ENCODE measurements at places on chromosomes 5 and 9.

DNA sequence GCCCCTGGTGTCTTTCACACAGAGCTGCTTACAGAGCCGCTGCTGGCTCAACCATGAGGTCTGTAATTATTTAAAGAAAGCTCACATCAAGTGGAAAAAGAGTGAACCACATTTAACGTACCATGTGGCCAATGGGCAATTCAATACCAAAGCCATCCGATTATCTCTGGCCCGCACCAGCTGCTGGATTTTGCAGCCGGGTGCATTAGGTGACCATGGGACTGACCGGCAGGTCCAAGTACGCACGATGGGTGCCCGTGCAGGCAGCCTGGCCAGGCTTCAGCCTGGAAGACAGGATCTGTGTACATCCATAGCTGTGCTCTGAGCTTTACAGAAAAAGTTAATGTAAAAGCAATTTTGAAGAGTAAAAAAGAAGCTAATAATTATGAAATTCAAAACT is 20.5 kb downstream of the PPARGC1B start:
- DNase-seq, result no peak

- no peak for DNase-seq
These were observed at the start of gene POU5F2 for GRCh38 chr5:93741136-93741811. POU5F2 (minus strand) TSS chr5:93741600; CDS start chr5:93741563, 37 bp downstream.

GRCh38 chr9:96168882-96169281 is 133.1 kb downstream of the HSD17B3 start:
- no peak for DNase-seq

DNA sequence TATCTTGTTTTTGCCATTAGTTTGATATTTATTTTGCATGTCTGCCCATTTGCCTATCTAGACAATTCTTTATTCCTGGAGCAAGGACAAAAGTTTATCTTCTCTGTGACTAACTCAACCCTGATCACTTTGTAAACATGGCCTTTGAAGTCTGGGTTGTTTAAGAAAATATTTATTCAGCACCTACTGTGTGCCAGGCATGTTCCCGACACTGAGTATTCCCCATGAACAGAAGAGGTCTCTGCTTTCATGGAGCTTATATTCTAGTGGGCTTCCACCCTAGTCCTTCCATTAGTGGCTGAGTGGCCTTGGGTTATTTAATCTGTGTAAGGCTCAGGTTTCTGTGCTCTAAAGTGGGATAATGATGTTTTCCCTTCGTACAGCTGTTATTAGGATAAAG is 49.7 kb downstream of the SEMA6A start:
- DNase-seq, result no peak

DNA sequence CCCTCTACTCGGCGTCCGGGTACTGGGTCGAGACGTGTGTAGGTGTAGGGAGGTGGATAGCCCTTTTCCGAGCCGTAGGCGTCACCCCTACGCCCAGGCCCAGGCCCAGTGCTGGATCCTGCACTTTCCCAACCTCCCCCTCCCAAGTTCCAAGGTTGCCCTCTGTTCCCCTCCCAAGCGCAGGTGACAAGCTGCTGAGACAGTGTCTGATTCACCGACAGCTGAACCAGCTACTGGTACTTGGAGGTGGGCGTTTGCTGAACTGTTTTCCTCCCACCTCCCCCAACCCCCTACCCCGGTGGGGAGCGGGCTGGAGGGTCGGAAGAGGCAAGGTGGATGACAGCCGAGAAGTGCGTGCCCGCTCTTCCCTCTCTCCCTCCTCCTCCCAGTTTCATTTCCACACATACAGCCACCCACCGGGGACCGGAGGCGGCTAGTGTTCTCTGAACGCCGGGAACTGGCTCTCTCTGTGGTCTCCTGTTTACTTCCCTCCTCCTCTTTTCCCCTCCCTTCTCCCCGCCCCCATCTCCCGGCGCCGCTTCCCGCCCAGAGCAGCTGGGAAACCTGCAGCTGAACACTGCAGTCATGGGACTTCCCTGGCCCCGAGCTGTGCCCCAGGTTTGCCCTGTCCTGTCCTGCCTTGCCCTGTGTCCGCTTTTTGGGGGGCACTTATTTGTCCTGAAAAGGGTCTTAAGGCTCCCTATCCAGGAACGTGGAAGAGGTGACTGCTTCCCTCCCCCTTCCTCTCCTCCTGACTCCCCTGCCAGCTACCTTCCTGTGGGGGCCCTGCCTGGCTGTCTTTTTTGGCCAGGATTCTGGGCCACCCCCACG is 6.2 kb upstream of the KLF9 start:
- DNase-seq, result peak; percentile 71

DNA sequence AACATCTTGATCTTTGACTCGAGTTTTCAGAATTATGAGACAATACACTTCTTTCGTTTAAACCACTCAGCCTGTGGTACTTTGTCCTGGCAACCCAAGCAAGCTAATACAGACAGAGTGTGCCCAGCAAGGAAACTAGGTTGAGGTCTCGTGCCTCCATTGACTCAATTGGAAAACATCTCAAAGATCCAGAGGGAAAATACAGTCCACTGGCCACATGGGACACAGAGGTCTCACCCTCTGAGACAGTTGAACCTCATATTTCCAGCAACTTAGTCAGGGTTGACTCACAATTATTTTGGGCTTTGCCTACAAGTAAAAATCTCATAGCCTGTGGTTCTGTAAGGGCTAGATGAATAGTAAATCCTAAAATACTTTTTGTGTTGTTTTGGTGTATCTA is 631.5 kb downstream of the MTRR start:
- DNase-seq, result no peak

DNA sequence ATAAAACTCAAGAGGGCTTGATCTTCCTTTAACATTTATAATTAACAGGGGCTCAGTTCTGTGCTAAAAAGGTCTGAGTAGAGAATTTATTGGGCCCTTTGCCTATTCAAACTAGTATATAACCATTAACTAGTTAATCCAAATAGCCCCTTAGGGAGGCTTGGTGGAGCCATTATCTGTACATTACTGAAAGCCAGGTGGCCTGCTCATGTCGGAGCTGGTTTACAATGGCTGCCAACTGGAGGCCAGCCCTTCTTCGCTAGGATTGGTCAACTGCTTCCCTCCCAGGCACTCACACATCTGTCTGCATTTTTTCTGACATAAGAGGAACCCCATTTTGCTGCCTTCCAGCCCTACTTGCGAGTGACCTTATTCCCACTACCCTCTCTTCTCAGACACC is 30.4 kb upstream of the NDFIP1 start:
- no peak for DNase-seq

GRCh38 chr5:36743891-36744772 is 132.4 kb upstream of the NIPBL start:
- no peak for DNase-seq

- no peak for DNase-seq
These were observed 3.4 kb downstream of the VCAN start for GRCh38 chr5:83474991-83475390.

DNA sequence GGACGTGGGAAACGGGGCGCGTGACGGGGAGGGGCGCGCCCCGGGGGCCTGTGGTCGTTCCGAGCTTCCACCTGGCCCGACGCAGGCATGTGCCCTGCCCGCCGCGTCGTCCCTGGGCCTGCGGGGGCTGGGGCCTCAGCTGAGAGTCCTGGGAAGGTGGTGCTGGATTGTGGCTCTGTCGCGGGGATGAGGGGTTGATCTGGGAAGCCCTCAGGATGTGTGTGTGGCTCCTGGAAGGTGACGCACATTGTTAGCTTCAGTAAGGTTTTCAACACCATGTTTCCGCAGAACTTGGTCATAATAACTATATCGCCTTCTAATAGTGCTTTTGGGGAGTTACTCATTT is 589.1 kb downstream of the MTRR start:
- no peak for DNase-seq

DNA sequence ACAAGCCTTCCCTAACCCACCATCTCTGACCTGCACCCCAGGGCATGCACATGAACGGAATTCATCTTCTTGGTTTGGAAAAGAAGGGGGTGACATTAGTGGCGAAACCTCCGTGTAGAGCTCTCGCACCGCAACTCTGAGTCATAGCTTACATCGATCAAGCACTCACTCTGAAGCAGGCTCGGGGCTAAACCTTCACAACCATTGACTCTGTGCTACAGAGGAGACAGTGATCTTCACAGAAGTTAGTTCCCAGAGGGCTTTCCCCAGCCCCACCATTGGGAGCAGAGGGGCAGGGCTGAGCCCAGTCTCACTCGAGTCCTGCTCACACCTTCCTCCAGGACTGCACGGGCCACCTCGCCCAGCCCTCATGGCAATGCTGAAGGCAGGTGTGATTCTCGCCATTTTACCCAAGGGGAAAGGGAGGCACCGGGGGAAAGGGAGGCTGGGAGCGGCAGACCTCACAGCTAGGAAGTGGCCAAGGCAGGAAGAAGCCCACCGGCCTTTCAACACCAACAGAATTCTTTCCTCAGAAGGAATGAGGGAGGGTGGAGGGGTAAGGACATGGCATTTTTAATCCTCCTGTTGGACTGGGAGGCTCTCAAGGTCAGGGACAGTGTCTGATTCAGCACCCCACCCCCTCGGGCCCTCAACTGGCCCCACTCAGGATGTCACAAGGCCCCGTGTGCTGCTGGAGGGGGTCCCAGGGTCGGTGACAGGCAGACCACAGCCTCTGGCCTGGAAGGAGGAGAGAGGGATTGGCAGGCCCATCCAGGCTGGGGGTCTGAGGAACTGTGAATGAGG is 25.9 kb upstream of the IL17B start:
- no peak for DNase-seq

- DNase-seq, result no peak
These were observed 71.8 kb downstream of the SMARCA2 start for GRCh38 chr9:2086971-2087370.

- DNase-seq, result no peak
These were observed 372.4 kb downstream of the SEMA5A start for GRCh38 chr5:9173281-9174048.

DNA sequence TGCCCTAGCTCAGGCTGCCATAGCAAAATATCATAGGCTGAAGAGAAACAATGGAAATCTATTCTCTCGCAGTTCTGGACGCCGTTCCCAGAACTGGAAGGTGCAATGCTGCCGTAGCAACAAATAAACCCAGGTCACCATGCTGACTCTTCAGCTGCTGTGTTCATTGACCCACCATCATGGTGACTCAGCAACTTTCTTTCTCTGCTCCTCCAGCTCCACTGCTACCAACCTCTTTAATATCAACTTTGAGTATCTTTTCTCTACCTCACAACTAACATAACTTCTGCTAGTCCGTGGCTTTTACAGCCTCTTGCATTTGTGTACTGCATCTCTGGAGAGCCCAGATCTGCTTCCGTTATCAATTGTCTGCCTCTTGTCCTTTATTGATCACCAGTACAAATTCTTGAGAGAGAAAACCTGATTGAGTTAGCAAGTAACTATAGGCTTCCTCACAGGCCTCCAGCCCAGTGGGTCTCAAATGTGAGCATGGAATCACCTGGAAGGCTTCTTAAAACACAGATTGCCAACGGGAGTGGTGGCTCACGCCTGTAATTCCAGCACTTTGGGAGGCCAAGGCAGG is 47.3 kb upstream of the SLC30A5 start:
- DNase-seq, result no peak

DNA sequence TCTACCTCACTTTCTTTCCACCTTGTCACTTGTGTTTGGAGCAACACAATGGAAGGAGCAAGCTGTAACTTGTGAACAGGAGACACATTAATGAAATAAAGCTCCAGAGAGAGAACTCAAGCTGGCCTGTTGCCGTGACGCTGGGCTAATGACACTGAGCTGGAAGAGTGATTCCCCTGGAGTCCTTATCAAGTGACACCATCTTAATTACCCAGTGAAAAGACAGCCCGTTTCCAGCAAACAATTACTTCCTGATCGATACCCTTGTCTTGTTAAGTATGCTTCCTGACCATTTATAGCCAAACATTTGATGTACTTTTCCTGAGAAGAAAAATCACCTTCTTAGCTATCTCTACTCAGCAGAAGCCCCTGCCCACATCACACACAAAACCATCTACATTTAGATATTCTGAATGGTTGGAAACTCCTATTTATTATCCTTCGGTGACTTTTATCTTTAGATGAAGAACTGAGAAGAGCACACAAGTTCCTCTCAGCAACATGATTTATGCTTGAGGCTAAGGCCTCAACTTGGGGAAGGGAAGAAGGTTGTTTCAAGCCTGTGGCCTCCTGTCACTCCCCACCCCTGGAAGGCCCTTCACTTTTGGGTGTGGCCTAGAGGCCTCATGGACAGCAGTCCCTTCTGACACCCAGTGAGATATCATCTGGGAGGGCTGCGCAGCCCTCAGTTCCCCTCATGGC is 34.1 kb downstream of the CRHBP start:
- no peak for DNase-seq

- DNase-seq, result no peak
These were observed 5.3 kb downstream of the FBN2 start for GRCh38 chr5:128532776-128533175.

DNA sequence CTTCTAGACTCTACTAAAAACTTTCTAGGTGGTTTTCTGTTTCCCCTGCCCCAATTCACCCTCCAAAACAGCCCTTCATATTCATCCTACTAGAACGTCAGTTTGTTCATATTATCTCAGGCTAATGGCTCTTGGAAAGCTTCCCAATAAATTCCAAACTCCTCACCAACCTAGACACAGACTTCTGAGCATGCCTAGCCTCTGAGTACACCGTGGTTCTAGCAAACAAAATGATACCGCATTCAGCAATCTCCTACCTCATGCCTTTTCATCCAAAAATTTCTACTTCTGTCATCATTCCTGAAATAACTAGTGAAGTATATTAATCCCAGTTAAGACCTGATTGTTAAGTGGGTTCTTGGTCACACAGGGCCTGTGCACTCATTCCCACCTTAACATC is 46.5 kb upstream of the NR5A1 start:
- DNase-seq, result no peak

- DNase-seq, result no peak
These were observed 2.6 kb downstream of the IRX1 start for GRCh38 chr5:3598207-3598606.

- DNase-seq, result peak; percentile 34
These were observed 49.9 kb downstream of the COL15A1 start for GRCh38 chr9:98993570-98993945.

DNA sequence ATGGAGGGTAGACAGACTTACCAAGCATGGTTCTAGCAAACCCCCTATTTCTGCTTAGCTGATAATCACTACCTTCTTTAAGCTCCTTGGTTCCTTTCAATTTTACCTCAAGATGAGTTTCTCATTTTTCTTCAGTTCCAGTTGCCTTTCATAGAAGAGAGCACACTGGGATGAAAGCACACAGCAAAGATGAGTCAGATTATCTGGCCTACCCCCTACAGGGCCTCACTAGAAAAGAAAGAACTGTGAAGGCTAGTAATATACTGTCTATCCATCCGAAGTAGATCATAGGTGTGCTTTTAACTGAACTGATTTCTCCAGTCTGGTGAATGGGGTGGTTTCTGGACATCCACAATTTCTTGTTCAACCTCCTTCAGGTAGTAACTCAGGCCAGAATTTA is 122.5 kb downstream of the TRPM3 start:
- DNase-seq, result no peak

- DNase-seq, result no peak
These were observed 152.3 kb downstream of the KDM4C start for GRCh38 chr9:6910032-6910431.

GRCh38 chr5:14627270-14627669 is 37.2 kb upstream of the OTULIN start:
- no peak for DNase-seq

GRCh38 chr5:50550267-50550666 is 109.2 kb upstream of the EMB start:
- no peak for DNase-seq
